ENCODE measurements at places on chromosomes 2 and 18. TPM values are rescaled to one million over a fixed set of nuclear protein-coding genes. Genes with fewer than 3 reads are reported as not detected.

GRCh38 chr2:160224060-160224459 lies 24.0 kb upstream of the ITGB6 start:
- peaks cover 32% of the 10 kb centered on the region for H3K4me1 ChIP-seq
- no peaks in the 10 kb centered on the region for H3K27me3 ChIP-seq
- H3K27ac ChIP-seq: no peak overlapping the region
- H3K36me3 ChIP-seq: no peaks in the 10 kb centered on the region
- no peak for DNase-seq

GRCh38 chr18:27277554-27277953 lies 92.4 kb upstream of the CHST9 start:
- DNase-seq: no peak
- H3K4me1 ChIP-seq: no peaks in the 10 kb centered on the region
- no peak overlapping the region for H3K4me3 ChIP-seq
- H3K36me3 ChIP-seq: no peaks in the 10 kb centered on the region
- H3K27me3 ChIP-seq: no peaks in the 10 kb centered on the region

GRCh38 chr18:54116541-54117257 lies 107.8 kb downstream of the MBD2 start:
- H3K4me3 ChIP-seq: no peak overlapping the region
- no peaks in the 10 kb centered on the region for H3K27me3 ChIP-seq
- DNase-seq: no peak
- H3K27ac ChIP-seq: no peak overlapping the region

DNA sequence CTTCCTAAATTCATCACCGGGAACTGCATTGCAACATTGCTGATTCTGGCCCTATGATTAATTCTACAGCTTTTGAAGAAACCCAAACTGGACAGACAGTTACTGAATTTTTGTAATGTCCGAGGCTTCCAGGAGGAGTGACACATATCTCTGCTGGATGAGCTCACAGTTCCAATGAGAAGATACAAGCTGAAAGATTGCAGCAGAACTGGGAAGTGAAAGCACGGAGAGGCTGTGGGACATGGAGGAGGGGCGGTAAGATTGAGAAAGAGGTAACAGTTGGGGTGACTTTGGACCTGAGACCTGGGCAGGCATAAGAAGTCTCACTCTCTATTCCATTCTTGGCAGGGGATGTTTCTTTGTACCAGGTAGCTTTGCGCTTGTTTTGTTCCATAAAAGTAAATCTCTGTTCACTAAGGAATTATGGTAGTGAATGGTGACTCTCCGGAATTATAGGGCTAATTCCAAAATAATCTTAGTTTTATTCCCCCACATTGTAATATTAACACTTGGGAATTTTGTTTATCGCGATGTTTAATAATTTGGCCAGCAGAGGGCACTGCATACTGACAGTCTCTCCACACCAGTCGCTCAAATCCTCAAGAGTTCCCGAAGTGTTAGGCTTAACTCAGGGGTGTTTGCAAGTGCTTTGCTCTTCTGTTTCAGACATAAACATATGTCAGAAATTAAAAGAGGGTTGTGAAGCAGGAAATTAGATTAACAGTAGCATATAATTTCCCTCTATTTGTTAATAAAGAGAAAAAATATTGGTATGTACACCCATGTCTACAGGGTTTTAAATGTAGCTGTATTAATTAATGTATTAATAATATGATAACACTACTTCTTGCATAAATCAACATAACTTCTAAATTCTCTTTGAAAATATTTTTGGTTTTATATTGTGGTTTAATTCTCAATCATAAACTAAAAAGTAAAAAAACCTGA lies 201.4 kb downstream of the SOCS6 start:
- H3K4me3 ChIP-seq: no peak overlapping the region
- H3K27ac ChIP-seq: no peak overlapping the region
- no peaks in the 10 kb centered on the region for H3K36me3 ChIP-seq
- peak; percentile 46 for DNase-seq

DNA sequence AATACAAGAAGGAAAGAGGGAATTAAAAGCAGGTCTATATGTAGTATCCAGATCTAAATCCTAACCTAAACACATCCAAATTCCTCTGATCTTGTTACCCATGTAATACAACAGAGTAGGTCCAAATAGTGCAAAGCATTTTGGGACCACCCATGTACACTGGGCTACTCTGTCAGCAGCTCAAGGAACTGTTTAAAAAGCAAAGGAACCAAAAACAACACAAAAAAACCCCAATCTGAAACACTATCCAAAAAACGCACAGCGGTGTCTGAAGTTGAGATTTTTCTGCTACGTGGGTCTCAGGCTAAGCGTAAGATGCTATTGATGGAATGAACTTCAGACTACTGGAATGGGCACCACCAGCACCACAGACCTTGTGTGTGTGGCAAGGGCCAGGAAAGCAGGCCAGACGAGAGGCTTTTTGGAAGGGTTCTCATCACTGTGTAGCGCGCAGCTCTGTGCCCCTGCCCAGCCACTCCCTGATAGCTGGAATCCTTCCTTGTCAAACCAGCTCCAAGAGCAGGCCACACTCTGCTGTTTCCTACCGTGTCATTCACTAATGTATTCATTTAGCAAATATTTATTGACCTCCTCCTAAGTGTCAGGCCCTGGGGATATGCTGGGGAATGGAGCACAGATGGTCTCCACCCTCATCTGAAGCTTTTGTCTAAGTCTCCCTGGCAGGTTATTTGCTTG lies 101.4 kb downstream of the COLEC12 start:
- peak overlapping the region; percentile 85 for H3K27ac ChIP-seq
- no peak overlapping the region for H3K4me3 ChIP-seq
- peaks cover 54% of the 10 kb centered on the region for H3K4me1 ChIP-seq
- no peaks in the 10 kb centered on the region for H3K36me3 ChIP-seq
- peak; percentile 84 for DNase-seq

Gene ANKRD53
- total RNA-seq: 0.80 TPM

Gene ATOH8
- 15.7 TPM for total RNA-seq

Gene POMC
- 3.5 TPM for total RNA-seq

Gene LHCGR
- total RNA-seq: 0.44 TPM

- H3K4me1 ChIP-seq: no peaks in the 10 kb centered on the region
- no peaks in the 10 kb centered on the region for H3K27me3 ChIP-seq
- no peak overlapping the region for H3K4me3 ChIP-seq
- H3K27ac ChIP-seq: no peak overlapping the region
- no peaks in the 10 kb centered on the region for H3K36me3 ChIP-seq
Observed at GRCh38 chr2:11071211-11071610, 84.1 kb upstream of the SLC66A3 start.

DNA sequence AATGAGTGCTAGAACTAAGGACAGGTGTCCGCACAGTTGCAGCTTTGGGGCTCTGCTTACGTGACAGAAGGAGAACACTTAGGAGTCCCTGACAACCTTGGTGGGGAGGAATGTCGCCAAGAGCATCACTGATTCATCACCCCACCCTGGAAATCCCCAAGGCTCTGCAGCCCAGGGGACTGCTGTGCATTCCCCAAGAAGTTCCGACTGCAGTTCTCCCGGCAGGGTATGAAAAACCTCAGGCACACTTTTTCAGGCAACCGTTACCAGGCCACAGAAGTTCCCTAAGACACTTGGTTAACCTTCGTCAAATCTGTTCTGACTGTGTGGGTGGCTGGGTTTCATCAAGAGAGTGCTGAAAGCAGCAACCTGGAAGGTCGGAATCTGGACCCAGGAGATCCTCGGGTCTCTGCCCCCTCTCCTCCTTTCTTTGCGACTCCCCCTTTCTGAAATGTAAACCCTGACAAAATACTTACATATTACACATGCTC lies 192.1 kb upstream of the CXCR4 start:
- no peak for DNase-seq
- H3K4me3 ChIP-seq: no peak overlapping the region
- no peaks in the 10 kb centered on the region for H3K27me3 ChIP-seq
- H3K27ac ChIP-seq: no peak overlapping the region
- H3K36me3 ChIP-seq: no peaks in the 10 kb centered on the region
- H3K4me1 ChIP-seq: peaks cover 5% of the 10 kb centered on the region

Measured in muscle of leg (tissue), 16 donors.